Erythroblast (primary cell): ENCODE measurements at places on chromosomes 11 and 22.

DNA sequence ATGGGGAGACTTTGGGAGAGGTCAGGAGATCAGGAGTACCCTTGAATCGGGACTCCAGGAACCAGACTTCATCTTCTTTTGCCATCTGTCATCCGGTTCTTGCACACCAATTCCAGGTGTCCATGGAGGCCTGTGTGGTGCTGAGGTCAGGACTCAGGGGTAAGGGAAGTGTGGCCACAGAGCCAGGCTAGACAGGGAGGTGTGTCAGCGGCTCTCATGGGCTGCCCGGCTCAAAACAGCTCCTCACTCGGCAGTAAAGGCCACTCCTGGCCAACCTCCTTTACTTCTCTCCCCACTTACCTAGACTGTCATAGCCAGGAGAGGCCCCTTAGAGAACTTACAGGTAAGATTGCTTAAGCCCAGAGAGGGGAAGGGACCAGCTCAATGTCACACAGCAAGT is 75.7 kb upstream of the NECTIN1 start:
- no peak for DNase-seq

GRCh38 chr11:1234771-1235305 is 12.0 kb downstream of the MUC5B start:
- no peak for DNase-seq

DNA sequence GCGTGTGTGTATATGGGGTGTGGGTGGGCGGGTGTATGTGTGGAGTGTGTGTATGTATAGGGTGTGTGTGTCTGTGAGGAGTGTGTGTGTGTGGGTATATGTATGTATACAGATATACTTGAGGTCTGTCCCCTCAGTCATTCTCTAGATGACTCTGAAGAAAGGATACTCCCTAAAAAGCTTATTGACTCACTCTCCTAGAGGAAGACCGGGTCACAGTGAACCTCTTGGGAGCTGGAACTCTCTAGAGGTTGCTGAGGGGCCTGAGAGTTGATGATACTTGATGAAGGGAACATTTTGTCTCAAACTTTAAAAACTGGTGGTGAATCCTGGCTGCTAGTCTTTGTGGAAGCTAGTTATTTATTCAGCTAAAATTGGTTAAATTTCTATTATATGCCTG is 15.1 kb downstream of the STX3 start:
- DNase-seq = no peak

DNA sequence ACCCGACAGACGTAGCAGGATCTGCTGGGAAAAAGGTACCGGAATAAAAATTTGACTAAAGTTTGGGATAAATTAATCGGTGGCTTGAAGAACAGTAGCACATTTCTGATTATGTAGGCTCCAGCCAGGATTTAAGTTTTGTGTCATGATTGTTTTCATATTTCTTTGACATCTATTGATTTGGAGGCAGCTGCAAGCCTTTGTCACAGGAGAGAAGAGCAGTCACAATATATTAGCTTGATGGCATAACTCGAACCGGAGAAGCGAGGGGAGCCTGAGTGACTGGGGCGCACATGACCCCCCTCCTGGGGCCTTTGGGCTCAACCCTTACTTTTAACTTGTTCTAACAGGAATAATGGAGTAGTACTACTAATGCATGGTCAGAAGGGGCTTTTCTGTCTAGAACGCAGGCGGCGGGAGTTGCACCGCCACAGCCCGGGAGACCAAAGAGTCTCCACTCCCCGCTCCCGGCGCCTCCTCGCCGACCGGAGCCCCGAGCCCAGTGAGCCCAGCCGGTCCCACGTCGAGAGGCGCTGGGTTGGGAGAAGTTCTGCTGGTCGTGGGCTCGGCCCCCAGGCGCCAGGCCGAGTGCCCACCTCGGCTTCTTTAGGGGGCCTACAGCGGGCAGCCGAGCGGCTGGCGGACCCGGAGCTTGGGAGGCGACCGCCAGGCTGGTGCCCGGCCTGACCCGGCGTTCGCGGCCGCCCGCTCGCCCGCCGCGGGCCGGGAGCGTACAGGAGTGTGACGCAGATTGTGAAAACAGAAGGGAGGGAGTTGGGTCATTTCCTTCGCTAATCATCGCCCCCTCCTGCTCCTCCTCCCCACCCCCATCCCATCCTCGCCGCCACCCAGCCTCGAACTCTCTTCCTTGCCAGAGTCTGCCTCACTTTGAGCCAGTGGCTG is 15.7 kb upstream of the PAX6 start:
- no peak for DNase-seq

GRCh38 chr11:66883016-66883965 is 26.4 kb downstream of the LRFN4 start:
- peak; percentile 50 for DNase-seq

DNA sequence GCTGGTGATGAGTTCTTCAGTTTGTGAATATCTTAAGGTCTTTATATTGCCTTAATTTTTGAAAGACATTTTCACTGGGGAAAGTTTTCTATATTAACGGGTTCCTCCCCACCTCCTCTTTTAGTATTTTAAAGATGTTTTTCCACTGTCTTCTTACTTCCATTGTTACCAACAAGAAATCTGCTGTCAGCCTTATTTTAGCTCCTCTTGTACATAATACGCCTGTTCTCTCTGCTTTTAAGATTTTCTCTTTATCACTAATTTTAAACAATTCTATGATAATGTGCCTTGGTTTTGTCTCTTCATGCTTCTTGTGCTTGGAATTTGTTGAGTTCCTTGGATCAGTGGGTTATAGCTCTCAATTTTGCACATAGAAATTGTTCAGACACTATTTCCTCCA is 280.4 kb downstream of the DCDC1 start:
- DNase-seq = no peak

DNA sequence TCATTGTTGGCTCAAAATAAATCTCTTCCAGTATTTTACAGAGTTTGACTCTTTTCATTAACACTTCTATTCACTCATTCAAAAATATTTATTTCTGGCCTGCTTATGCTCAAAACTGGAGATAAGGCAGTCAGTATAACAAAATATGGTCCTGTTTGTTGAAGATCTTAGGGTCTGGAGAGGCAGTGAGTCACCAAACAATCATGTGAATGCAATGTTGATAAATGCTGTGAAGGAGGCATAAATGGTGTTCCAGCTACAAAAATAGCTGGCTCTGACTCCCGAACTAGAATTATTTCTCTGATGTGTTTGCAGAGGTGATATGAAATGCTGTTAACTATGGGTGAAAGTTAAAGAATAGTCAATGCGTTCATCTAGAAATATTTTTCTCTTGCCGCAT is 390.6 kb downstream of the AASDHPPT start:
- no peak for DNase-seq

- DNase-seq = no peak
Observed at GRCh38 chr11:66651016-66651415, 12.5 kb downstream of the RBM4 start.

DNA sequence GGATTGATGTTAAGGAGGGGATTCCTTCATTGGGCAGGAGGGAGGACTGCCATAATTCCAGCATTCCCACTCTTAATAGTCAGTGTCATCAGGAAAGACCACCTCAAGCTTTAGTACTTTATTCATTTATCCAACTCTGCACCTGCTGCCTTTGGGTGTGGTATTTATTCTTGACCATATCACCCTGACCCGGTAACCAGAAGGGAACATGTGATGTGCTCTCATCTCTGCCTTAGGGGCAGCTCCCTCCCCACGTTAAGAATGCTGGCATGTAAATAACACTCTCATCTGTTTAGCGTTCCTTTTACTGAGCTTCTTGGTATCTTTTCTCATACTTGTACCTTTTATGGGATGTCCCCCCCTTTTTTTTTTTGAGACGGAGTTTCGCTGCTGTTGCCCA is 7.7 kb downstream of the CAT start:
- peak; percentile 89 for DNase-seq

DNA sequence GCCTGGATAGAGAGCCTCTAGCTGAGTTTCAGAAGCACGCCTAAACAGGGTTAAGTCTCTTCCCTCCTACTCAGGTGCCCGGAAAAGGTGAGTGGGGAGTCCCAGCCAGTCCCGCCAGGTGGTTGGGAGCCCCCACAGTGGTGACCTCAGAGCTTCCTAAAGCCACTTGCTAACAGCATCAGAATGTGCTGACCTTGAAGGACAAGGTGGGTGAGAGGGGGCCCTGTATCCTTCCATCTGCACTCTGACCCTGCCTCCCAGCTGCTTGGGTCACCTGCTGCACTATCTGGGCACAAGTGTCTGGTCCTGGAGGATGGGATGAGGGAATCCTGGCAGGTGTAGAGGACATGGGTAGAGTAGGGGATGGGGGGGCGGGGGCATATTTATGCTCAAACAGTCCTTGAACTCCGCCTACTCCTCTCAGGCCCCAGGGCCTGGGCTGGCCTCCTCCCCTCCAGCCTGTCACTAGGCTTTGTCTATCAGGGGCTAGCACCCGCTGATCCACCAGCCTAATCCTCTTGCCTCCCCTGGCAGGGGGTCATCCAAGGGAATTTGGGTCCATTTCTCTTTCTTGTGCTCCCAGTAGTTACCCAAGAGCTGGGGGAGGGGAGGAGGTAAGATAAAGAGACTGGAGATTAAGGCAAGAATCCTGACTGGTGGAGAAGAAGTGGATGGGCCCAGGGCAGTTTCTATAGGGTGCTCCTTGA is 3.4 kb downstream of the USP2 start:
- DNase-seq = no peak

- no peak for DNase-seq
Observed at GRCh38 chr22:48737461-48738203, 1090.0 kb downstream of the BRD1 start.

DNA sequence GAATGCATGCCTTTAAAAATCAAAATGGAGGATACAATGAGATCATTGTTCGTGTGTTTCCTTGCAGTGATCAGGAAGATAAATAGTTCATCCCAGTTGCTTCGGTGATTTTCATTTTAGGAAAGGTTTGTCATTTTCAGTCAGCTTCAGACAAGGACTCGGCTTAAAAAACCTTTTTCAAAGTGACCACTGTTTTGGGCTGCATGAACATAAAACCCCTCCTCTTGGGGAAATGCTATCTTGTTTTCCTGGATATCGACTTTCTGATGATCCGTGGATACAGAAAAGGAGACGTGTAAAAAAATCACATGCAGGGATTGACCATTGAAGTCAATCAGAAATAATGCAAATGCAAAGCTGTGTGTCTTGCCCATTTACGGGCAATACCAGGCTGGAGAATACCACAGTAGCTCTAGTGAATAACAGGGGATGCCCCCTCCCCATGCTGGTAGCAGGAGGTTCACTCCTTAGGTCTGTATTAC is 146.8 kb downstream of the MAML2 start:
- no peak for DNase-seq

DNA sequence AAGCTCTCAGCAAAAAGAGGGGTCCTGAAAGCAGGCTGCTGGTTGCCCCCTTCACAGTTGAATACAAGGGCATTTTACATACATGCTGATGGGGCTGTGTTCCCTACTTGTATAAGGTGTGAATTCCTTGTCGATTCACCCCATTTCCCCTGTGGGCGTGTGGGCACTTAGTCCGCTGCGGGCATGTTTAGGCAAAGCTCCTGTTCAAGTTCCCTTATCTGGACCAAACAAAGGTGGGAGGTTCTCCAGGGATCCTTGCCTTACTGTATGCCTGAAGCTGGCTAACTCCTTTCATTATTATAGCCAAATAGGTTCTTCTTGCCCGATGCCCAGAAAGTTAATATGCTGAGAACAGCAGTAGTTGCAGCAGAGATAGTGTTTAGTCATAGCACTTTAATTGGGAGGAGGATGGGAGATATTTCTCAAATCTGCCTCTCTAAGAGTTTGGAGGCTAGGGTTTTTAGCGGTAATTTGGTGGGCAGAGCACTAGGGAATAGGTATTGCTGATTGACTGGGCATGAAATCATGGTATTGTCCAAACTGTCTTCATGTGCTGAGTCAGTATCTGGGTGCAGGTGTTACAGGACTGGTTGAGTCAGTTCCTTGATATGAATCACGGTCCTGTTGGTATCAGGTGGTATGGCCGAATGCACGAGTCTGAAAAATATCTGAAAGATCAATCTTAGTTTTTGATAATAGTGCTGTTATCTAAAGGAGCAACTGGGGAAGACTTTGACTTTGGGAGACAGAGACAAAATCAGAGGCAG is 32.7 kb downstream of the METTL15 start:
- no peak for DNase-seq
